Glomerular endothelial cell (primary cell): ENCODE measurements at places on chromosomes 5 and 9.

DNA sequence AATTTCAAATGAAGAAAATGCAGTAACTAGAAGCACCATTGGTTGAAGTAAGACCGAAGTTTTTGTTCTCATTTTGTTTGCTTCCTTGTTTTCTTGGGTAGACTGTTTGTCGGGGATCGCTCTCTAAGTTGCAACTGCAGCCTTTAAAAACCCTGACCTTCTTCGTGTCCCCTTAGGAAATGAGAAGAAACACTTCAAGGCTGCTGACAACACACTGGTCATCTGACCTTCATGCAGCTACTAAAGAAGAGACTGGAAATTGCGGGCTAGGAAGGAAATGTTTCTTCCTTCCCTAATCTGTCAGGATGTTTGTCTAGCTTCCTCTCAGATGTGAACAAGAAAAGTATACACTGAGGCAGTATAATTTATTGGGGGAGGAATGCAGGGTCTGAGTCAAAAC is 50.7 kb upstream of the CHSY3 start:
- DNase-seq: no peak

- no peak for DNase-seq
Observed at GRCh38 chr5:61808091-61808490, 476.0 kb downstream of the ZSWIM6 start.

GRCh38 chr9:91261417-91261816 is 100.3 kb downstream of the AUH start:
- DNase-seq: no peak

DNA sequence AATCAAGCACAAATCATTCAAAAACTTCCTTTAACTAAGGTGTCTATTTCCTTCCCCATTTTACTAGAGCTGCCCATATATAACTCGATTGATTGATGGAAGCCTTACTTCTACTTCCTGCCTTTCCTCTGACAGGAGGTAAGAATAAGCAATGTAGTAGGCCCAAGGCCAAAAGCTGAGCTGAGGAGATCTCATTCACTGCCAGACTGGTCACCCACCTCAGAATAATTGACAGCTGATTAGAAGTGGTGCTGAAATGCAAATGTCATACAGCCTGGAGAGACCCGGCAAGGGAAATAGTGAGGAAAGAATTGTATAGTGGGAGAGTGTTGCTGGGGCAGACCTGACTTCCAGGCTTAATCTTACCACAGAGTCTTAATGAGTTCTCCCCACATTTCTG is 239.9 kb downstream of the SAXO1 start:
- no peak for DNase-seq

DNA sequence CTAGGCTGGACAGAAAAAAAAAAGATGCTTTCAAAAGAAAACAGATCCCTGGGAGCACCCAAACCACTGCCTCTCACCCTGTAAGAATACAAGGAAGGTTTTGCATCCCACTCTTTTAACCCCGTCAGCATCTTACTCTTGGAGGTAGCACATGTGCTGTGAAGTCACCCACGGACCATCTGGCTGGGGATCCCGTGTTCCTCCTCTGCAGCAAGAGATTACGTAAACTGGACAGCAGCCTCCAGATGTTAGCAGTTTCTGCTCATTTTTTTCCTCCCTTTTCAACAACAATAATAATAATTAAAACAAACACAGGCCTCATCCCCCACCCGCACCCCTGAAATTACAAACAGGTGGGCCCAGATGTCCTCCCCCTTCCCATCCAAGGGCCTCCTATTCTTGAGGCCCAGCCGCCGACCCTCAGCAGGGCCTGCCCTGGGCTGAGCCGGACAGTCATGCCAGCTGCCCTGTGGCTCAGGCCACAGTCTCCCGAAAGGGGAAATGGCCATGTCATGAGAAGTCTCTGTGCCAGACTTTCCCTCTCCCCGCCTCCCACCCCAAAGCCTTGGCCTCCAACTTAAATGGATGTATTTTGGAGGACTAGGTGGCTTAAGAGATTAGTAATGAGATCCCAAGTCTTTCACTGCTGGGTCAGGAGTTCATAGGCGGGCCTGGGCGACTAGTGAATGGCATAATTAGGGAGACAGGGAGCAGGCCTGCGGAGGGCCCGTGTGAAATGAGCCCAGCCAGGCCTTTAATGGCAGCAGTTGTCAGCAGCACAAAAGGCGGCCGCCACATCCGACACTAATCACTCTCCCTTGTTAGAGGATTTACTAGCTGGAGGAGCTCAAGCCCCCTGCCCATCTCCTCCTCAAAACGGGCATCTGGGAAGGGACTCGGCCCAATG is 165.1 kb downstream of the PAPPA start:
- no peak for DNase-seq

GRCh38 chr5:132883261-132883834 is 9.9 kb downstream of the LEAP2 start:
- DNase-seq: peak; percentile 66

- no peak for DNase-seq
Observed at GRCh38 chr9:121297389-121297788, 29.4 kb downstream of the GSN start.

GRCh38 chr5:149133795-149134777 is 7.2 kb upstream of the ABLIM3 start:
- DNase-seq: no peak

GRCh38 chr5:169173372-169173771 is 127.6 kb downstream of the SLIT3 start:
- DNase-seq: no peak

- no peak for DNase-seq
Observed at GRCh38 chr5:38648703-38649291, 92.4 kb upstream of the LIFR start.

GRCh38 chr5:110625376-110625999 is 101.0 kb downstream of the TMEM232 start:
- peak; percentile 9 for DNase-seq
